ENCODE measurements at places on chromosomes 3 and 15.

DNA sequence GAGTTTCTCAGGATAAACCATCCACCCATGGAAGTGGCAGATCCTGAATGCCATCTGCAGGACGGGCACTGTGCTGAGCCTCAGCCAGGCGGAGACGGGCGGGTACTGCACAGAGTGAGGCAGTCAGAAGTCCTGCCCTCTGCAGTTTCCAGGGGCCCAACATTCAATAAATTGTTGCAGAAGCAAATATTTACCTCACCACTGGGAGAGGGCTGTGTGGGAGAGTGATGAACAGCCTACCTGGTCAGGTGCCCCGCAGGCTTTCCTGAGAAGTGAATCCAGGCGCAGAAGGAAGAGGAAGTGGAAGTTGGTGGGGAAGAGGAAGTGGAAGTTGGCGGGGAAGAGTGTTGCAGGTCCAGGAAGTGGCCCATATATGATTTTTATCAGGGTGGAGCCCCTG, 100.8 kb downstream of the SLCO3A1 start:
- peaks cover 7% of the 10 kb centered on the region for H3K4me1 ChIP-seq
- no peaks in the 10 kb centered on the region for H3K27me3 ChIP-seq
- no peak overlapping the region for H3K27ac ChIP-seq
- H3K36me3 ChIP-seq: no peaks in the 10 kb centered on the region

GRCh38 chr15:53586799-53587198, 172.7 kb downstream of the WDR72 start:
- peak; percentile 70 for DNase-seq
- no peak overlapping the region for H3K4me3 ChIP-seq
- H3K4me1 ChIP-seq: peaks cover 2% of the 10 kb centered on the region
- H3K36me3 ChIP-seq: no peaks in the 10 kb centered on the region
- H3K27ac ChIP-seq: no peak overlapping the region

DNA sequence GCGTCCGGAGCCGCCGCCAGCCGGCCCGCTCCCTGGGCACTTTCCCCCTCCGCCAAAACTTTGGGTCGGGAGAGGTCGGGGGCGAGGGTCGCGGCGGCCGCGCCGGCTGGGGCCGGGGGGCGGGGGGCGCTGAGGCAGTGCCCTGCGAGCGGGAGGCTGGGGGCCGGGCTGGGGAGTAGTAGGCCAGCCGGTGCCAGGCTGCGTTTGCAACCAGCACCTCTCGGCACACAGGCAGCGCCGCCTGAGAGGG, 452 bp downstream of the BBX start:
- peak overlapping the region; percentile 93 for H3K27ac ChIP-seq
- no peaks in the 10 kb centered on the region for H3K27me3 ChIP-seq
- peak overlapping the region; percentile 96 for H3K4me3 ChIP-seq
- H3K36me3 ChIP-seq: peaks cover 19% of the 10 kb centered on the region
- peaks cover 8% of the 10 kb centered on the region for H3K4me1 ChIP-seq

- peaks cover 2% of the 10 kb centered on the region for H3K4me1 ChIP-seq
- no peaks in the 10 kb centered on the region for H3K27me3 ChIP-seq
- no peak overlapping the region for H3K4me3 ChIP-seq
- no peaks in the 10 kb centered on the region for H3K36me3 ChIP-seq
- no peak overlapping the region for H3K27ac ChIP-seq
Measured at GRCh38 chr15:90165659-90166489, 35.3 kb upstream of the SEMA4B start.

DNA sequence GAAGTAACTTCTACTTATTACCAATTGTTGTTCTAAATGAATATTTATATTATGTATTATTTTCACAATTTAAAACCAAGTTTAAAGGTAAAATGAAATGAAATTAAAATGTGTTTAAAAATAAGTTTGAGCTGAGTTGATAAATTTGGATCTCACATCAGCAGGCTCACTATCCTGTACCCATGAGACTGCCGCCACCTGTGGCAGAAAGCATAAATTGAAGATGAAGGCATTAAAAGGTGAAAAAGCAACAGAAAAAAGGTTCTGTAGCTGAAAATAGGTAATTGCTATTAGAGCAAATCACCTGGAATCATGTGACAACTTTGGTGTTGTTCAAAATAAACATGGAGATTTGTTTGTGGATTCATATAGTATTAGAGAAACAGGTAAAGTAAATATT, 133.0 kb upstream of the CADM2 start:
- no peaks in the 10 kb centered on the region for H3K4me1 ChIP-seq
- H3K27me3 ChIP-seq: no peaks in the 10 kb centered on the region
- no peak overlapping the region for H3K27ac ChIP-seq
- H3K36me3 ChIP-seq: no peaks in the 10 kb centered on the region

All from neuronal stem cell (in vitro differentiated cells).